ENCODE measurements at places on chromosomes 11 and 22.

GRCh38 chr11:34339149-34340064 lies 18.4 kb downstream of the ABTB2 start:
- DNase-seq = no peak

GRCh38 chr11:73095613-73096012 lies 46.5 kb downstream of the FCHSD2 start:
- no peak for DNase-seq

GRCh38 chr11:1131033-1131911 lies 26.5 kb upstream of the MUC5AC start:
- DNase-seq = no peak

- DNase-seq = peak; percentile 70
Observed at GRCh38 chr11:132202621-132203020, 832.2 kb downstream of the NTM start.

DNA sequence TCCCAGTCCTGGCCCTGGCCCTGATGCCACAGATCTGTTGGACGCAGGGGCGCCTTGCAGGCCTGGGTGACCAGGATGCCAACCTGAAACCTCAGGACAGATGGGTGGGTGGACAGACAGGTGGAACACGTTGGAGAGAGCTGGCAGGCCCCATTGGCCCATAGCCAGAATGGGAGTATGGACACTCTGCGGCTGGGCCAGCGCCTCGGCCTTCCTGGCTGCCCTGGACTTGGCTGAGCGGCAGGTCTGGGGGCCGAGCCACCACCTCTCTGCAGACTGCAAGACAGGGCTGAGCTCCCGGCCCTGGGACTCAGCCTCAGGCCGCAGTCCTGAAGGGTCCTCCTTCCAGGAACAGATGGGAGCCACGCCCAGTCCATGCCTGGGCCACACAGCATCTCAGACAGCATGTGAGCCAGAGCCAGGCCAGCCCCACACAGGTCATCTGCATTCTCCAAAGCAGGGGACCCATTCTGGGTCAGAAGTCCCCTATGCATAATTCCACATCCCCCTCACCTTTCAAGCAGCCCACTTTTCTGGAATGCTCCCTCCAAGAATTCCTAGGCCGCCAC lies 14.1 kb downstream of the WNT7B start:
- DNase-seq = no peak

GRCh38 chr22:23130697-23131096 lies 11.1 kb downstream of the RSPH14 start:
- no peak for DNase-seq

GRCh38 chr11:73729594-73730206 lies 31.2 kb downstream of the RAB6A start:
- DNase-seq = no peak

GRCh38 chr11:18223591-18224387 lies 12.8 kb downstream of the SAA4 start:
- DNase-seq = no peak

DNA sequence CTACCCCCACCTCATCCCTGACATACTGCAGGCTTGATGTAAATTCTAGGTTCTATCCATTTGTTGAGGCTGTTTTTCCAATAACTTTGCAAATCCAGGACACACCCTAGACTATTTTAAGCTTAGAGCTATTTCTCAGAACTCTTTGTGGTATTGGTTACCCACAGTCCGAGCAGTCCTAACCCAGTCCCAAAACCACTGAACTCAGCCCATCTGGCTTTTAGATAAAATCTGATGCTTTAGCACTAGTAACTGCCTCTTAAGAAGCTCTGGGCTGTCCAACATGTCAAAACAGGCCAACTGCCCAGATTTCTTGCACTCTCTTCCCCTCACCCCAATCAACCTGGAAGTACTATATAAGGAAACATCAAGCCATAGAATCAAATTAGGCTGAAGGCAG lies 344.4 kb upstream of the CADM1 start:
- DNase-seq = no peak

DNA sequence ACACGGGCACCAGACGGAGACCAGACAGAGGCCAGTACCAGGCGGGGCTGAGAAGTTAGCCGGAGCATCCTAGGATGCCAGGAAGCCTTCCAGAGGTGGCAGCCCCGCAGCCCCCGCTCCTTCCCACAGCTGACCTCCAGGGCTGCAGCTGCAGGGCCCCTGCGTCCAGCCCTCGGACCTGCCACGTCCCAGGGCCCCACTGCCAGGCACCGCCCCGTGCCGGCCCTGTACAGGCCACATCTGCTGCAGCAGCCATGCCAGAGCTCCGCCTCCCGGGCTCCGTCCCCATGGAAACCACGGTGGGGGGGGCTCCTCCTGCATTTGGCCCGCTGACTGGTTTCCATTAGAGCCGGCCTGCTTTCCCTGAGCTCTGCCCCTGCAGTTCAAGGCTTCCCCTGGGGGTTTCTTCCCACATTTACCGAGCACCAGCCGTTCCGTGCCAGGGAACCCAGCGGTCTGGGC lies 62.5 kb upstream of the PPARA start:
- DNase-seq = peak; percentile 94

- DNase-seq = no peak
Observed at GRCh38 chr22:48424201-48424627, 1403.5 kb downstream of the BRD1 start.

DNA sequence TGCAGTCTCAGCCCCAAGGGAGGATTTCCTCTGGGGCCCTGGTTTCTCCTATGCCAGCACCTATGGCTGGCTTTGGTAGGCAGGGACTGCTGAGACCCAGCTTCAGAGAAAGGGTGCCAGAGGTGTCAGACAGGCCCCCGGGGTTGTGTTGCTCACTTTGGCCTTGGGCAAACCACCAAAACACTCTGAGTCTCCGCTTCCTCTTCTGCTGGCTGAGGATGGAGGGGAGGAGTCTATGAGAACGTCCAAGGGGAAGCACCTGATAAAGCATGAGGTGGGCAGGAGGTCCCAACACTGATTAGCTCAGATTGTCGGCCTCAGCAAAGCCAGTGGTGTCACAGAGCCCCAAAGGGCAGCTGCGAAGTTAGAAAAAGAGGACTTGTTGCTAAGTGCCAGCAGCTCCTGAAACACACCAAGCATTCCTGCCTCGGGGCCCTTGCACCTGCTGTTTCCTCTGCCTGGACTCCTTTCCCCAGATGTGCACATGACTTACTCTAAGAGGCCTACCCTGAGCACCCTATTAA lies 10.5 kb downstream of the SMTNL1 start:
- no peak for DNase-seq

- no peak for DNase-seq
Observed at GRCh38 chr22:33792832-33793231, 127.4 kb downstream of the LARGE1 start.

GRCh38 chr22:30910358-30910757 lies 58.2 kb downstream of the MORC2 start:
- DNase-seq = no peak

DNA sequence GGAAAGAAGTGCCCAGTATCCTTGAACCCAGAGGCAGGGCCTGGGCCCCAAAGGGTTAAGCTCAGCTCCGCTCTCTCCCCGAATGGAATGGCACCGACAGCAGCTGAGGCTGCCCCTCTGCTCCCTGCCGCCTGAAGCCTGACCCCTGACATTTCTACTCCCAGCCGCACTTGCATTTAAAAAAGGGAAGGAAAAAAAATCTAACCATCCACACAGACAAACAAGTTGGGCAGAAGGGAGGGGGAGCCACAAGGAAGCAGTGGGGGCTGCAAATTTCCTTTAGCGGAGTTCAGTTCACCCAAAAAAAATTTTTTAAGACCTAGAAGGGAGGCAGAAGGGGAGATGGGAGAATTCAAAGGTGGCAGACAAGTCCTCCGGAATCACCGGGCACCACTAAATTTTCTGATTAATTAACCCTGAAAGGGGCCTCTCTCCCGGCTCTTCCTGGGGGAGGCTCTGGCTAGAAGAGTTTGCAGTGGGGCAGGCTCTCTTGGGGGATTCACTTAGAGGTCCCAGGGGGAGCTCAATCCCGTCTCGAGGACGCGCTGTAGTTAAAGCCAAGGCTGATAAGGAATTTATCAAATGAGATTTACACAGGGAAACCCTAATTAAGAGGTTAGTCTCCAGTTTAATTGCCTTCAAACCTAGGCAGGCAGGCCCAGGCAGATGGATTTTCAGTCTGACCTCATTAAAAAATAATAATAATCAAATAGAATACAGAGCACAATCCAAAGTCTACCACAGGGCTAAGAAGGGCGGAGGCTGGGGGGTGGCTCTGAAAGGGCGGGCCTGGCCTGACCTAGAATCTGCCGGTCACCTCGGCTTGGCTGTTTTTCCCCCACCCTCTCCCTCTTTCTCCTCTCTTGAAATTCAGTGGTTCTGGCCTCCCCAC lies 25.6 kb downstream of the MN1 start:
- DNase-seq = no peak

- DNase-seq = no peak
Observed at GRCh38 chr22:30170129-30170528, 76.4 kb downstream of the LIF start.

- DNase-seq = peak; percentile 46
Observed at GRCh38 chr22:37242395-37242918, 1.6 kb downstream of the RAC2 start.

DNA sequence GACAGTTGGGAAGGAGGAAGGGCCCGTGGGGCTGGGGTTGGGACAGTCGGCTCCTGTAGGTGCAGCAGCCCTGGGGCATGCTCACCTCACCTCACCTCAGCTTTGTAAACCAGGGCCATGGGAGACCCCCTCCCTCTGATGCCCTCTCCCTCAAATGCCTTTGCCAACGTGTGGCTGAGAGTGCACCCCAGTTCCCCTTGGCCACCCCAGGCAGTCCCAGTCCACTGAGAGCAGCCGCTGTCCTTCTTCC lies 4.2 kb upstream of the NEAT1 start:
- no peak for DNase-seq

- DNase-seq = no peak
Observed at GRCh38 chr11:70580036-70580805, 181.9 kb downstream of the CTTN start.

DNA sequence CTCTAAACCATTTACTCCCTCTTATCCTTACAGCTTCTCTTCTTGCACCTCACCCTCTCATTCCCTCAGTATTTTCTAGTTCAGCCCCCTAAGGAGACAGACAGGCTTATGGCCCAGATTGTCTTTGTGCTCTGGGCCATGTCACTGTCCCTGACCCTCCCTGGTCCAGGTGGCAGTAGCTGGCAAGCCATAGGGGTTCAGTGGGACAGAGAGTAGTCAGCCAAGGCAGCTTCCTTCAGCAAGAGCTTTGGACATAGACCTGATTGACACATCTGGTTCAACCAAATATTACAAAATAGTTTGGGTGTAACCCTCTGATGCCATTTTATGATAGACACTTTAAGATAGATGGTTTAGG lies 53.9 kb downstream of the NCAM1 start:
- DNase-seq = no peak

- no peak for DNase-seq
Observed at GRCh38 chr11:133238027-133238426, 294.3 kb downstream of the OPCML start.

DNA sequence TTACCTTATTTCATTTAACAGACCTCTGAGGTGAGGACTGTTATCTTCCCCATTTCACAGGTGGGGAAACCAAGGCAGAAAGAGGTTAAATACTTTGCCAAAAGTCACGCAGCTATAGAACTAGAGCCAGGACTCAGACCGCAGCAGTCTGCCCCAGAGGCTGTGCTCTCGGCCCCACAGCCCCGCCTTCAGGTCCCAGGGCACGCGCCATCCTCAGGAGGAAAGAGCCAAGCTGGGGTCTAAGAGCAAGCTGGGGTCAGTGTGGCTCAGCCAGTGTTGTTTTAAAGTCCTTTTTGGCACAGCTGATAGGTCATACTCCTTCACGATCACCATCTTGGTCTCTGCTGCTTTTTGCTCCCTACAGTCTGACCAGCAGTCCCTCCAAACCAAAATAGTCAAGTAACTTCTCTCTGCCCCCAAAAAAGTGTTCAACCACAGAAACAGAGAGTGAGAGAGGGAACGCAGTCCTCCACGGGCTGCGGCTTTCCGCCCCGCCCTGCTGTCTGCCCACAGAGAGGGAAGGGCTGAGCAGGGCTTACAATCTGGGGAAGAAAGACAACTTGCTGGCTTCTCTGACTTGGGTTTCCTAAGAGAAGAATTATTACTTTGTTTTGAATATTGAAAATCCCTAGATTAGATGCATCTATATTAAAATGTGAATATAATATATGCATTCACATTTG lies 137.2 kb upstream of the OPCML start:
- no peak for DNase-seq

- DNase-seq = no peak
Observed at GRCh38 chr11:93239966-93240365, 42.2 kb upstream of the SLC36A4 start.

GRCh38 chr11:70072861-70073755 lies 5.0 kb upstream of the ANO1 start:
- no peak for DNase-seq

DNA sequence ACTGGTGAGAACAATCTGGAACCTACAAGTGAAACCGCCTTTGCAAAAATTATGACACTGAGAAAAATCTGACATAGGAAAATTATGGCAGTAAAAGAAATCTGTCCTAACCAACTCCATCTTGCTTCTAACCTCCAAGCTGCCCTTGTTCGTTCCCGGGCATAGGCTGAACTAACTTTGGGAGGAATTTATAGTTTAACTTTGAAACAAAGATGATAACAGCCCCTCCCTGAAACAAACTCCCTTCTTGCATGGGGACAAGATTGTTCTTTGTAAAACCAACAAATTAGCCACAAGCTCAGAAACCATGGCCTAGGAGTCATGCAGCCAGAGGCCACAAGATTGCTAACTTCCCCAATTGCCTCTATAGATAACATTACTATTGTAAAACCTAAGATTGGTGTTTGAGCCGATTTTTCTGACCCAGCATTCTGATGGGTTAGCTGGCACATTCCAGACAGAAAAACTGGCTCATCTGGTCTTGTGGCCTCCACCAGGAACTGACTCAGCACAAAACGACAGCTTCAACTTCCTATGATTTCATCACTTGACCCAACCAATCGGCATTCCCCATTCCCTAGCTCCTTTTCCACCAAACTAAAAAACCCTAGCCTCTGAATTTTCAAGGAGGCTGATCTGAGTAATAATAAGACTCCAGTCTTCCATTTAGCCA lies 3.6 kb upstream of the CCDC81 start:
- DNase-seq = peak; percentile 64

GRCh38 chr11:70762810-70763209 lies 364.5 kb downstream of the CTTN start:
- DNase-seq = no peak

DNA sequence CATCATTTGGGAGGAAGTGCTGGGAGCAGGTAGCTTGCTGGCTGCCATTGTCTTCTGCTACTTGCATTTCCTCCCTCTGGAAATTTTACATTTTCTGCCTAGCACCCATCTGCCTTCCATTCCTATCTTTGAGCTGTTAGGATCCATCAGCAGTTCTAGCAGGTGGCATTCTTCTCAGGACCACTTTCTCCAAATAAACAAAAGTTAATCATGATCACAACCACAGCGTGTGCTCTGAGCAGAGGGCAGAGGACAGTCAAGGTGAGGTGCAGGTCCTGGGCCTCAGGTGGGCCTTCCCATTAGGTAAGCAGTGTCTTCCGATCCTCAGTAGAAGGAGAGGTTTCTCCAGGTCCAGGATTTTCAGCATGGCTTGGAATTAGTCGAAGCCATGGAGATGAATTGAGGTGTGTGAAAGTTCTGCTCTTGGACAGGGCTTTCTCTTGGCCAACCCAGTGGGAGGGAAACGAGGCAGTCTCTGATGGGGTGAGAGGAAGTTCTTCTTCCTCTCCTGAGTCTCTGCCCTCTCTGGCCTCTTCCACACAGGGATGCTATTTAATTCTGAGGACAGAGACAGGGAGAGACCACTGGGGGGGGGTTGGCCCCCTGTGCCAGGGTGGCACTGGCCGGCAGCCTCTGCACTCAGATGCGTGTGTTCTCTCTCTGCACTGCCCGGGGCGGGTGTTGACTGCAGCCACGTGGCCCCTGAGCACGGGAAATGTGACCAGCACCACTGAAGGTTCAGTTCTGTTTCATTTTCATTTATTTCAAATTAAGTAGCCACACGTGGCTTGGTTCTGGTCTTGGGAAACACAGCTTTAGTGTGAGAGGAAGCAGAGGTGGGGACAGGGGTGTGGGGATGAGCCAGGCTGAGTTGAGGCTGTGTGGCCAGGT lies 170.8 kb downstream of the TBC1D22A start:
- no peak for DNase-seq

Measured in EH (cell line).